ENCODE measurements at places on chromosomes 6 and 20.
A peak's percentile ranks its signal among the peaks of the same experiment; 100 is the strongest.

DNA sequence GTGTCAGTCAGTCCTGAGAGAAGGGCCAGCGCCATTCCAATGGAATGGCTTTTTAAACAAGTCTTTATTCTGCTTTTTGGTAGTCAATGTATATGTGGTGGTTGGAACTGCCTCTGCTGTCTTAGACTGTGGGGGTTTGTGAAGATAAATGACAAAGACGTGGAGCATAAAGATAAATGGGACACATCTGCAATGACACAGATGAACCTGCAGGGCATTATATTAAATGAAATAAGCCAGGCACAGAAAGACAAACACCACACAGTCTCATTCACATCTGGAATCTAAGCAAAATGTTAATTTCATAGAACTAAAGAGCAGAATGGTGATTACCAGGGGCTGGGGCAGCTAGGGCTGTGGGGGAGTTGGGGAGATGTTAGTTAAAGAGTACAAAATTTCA, 912.8 kb upstream of the MAN1A1 start:
- no peak for DNase-seq

GRCh38 chr20:62704341-62704948, 4.2 kb upstream of the NTSR1 start:
- DNase-seq: no peak

- DNase-seq: no peak
These were observed 20.1 kb downstream of the FAM50B start for GRCh38 chr6:3869284-3869631.

GRCh38 chr6:22025468-22026163, 271.2 kb downstream of the PRL start:
- DNase-seq: peak; percentile 1

DNA sequence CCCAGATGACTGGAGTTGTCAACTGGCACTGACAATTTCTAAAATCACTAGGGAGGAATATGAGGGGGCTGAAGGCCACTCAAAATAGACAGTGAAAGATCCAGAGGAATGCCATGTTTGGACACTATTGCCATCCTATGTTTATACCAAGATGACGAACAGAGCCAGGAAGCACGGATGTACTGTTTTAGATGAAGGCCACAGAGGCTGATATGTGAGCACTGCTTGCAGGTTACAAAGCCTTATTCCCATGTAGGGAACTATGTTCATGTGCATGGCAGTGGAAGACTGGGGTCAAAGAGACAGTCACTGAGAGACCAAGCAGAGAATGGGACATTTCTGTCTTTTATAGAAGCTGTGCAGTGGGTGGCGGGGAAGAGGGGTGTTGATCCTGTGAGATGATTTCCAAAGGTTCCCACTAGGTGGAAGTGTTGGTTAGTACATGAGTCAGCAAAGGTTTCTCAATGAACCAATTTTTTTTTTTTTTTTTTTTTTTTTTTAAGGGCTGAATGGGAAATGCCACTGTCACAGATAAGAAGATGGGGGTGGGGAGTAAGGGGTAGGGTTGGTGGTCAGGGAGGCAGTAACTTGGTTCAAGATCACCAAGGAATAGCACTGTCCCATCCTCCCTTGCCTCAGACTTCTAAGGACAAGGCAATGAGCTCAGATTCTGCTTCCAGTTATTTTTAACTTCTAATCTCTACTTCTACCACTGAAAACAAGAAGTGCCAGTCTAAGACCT, 46.7 kb upstream of the MOCS1 start:
- DNase-seq: peak; percentile 11

GRCh38 chr20:11729806-11730205, 187.9 kb upstream of the BTBD3 start:
- no peak for DNase-seq

GRCh38 chr6:126307849-126308248, 32.1 kb upstream of the CENPW start:
- DNase-seq: no peak

DNA sequence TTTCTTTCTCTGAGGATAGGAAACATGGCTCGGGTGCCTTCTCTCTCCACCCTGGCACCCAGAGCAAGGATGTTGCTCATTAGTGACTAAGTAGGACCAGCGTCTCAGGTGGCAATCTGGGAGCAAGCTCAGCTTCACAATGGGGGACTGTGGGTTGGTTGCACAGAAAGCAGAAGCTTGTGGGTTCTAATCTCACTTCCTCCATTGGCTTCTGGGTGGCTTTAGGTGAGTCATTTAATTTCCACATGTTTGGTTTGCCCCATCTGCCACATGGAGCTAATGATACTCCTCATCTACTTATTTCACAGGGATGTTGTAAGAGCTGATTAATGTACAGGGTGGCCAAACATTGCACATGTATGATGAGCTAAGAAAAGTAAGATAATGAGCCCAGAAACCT, 54.8 kb upstream of the AKIRIN2 start:
- peak; percentile 39 for DNase-seq

DNA sequence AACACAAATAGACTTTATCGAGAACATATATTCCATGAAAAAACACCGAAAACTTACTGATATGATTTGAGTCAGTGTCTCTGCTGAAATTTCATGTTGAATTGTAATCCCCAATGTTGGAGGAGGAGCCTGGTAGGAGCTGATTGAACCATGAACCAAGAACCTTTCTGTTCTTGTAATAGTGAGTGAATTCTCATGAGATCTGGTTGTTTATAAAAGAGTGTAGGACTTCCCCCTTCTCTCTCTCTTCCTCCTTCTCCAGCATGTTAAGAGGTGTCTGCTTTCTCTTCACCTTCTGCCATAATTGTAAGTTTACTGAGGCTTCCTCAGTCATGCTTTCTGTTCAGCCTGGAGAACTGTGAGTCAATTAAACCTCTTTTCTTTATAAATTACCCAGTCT, 1289.3 kb upstream of the CITED2 start:
- no peak for DNase-seq

DNA sequence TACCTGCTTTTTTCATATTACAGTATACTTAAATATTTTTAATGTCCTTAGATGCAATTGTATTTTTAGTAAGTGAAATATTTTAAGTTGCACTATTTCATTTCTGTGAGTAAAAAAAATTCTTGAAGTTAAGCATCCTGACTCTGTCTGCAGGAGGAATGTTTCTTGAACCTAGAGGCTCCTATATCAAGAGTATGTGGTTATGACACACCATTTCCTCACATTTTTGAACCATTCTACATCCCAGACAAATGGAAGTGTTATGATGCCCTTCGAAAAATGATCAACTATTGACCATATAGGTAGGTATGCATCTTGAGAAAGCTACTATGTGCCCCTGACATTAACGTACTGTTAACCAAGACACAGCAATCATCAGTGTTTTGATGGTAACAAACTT, 237.0 kb downstream of the BCKDHB start:
- no peak for DNase-seq

GRCh38 chr20:16194617-16195360, 378.5 kb downstream of the KIF16B start:
- DNase-seq: no peak

DNA sequence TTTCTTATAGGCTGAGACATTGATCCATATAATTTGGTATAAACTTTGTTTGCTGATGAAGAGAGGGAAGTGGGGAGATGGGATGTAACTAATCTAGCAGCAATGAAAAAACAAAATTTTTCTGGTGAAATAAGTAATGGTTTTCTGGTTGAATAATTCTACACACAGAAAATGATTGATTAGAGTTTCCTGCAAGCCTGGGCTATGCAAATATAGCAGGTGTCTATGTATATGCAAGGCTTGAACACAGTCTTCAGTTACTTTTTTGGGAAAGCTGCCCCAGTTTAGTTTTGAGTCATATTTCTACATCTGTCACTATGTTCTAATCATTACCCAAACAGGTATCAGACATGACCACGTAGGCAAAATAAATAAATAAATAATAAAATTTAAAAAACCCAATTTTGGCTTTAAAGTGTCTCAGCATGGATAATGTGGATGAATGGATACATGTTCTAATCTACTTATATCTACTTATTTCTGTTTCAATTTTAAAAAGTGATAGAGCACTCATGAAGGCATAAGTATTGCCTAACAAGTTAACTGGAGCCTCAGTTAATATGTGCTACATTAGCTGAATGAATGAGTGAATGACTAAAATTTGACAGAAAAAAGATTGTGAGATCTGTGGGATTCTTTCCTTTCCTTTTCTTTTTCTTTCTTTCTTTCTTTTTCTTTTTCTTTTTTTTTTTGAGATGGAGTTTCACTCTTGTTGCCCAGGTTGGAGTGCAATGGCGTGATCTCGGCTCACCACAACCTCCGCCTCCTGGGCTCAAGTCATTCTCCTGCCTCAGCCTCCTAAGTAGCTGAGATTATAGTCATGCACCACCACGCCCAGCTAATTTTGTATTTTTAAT, 37.2 kb upstream of the TFB1M start:
- DNase-seq: no peak

GRCh38 chr6:121647905-121648304, 212.5 kb downstream of the GJA1 start:
- DNase-seq: no peak

DNA sequence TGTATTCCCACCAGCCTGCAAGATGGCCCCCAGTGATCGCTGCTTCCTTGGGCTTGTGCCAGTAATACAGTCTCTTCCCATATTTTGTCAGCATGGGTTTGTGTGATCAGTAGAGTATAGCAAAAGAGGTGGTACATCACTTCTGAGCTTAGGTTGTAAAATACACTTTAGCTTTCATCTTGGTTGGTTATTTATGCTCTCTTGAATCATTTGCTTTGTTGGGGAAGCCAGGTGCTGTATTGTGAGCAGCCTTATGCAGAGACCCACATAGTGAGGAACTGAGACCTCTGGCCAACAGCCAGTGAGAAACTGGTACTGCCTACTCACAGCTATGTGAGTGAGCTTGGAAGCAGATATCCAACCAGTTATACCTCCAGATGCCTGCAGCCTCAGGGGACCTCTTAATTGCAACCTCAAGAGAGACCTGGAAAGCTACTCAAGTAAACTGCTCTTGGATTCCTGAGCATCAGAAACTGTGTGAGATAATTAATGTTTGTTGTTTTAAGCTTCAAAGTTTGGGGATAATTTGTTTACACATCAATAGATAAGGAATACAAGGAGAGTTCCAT, 229.3 kb downstream of the FARS2 start:
- DNase-seq: no peak

DNA sequence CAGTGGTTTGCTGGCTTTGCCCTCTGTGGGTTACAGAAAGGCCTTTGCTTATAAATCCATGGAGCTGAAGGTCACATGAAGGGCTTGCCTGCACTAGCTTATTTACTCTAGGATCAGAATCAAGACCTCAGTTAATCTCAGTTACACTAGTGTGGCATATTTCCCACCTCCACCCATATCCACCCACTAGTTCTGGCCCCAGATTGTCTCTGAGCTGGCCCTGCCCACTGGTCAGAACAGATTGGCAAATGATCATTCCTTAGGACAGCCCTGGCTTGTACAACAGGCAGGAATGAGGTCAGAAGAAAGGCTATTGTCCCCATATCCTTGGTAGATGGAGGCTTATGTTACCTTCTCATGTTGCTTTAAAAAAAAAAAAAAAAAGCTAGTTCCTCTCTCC, 33.3 kb upstream of the SASH1 start:
- no peak for DNase-seq

- DNase-seq: no peak
These were observed 228.8 kb downstream of the SYNDIG1 start for GRCh38 chr20:24698189-24698588.

DNA sequence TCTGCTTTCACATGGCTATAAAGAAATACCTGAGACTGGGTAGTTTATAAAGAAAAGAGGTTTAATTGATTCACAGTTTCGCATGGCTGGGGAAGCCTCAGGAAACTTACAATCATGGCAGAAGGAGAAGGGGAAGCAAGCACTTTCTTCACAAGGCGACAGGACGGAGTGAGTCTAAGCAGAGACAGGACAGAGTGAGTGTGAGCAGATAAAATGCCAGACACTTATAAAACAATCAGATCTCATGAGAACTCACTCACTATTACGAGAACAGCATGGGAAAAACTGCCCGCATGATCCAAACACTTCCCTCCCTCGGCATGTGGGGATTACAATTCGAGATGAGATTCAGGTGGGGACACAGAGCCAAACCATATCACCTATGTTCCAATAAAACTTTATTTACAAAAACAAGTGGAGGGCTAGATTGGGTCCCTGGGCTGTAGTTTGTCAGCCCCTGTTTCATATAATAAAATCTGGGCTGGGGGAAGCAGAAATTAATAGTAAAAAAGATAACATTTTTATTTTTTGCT, 37.1 kb upstream of the CTAGE9 start:
- no peak for DNase-seq

DNA sequence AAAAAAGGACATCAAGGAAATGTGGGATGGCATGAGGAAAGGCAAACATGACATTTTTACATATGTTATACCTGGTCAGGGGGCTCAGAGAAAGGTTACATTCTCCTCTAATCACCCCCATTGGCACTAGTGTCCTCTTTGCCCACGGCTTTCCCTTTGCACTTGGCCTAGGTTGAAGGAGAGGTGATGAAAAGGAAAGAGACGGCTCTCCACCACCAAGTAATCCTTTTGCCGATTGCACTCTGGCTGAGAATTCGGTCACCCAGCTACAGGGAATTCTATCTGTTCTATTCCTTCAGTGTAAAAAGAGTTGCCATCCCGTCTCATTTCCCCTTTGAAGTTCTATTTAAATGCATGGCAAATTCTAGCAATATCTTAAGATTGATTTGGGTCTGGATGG, 10.4 kb downstream of the VGLL2 start:
- DNase-seq: no peak

DNA sequence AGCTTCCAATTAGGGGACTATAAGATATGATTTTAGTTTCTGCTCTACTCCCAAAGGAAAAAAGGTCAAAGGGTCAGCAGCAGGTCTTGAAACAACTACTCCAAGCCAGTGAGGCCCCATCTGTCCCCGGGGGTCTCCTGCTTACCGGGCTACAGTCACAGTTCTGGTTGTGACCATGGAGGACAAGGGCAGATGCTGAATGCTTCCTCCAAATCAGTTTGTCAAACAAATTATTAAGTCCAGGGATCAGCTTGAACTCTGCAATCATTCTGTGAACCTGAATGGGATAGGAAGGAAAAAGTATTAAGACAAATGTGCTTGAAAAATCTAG, 60.2 kb downstream of the MYH7B start:
- no peak for DNase-seq

DNA sequence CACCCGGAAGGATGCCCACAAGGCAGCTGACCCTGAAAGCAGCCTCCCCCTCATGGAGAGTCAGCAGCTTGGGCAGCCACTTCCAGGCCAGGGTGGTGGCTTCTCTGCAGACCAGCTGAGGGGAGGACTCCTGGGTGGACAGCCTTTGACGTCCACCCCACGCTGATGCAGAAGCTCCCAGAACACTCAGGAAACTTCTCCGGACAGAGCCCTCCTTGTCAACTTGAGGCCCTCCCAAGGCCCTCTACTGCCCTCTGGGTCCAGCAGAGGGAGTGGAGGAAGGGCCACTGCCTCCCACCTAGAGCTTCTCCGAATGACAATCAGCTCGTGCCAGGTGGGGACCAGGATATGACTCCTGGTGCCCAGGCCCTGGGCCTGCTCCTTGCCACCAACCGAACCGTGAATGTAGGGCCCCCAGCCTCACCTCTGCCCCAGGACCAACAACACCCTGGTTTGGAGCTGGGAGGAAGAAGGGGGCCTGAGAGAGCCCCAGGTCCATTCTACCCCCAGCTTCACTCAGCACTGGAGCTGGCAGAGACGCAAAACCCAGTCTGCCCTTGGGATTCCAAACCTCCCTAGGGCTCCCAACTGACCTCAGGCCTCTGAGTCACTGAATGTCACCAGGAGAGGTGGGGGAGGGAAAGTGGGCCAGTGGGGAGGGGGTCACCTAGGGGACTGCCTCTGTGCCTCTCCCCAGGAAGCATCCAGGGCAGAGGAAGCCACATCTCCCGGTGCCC, 10.9 kb upstream of the SLC22A7 start:
- no peak for DNase-seq

- no peak for DNase-seq
These were observed 30.5 kb upstream of the RIPPLY2 start for GRCh38 chr6:83822629-83823169.

- DNase-seq: no peak
These were observed 47.5 kb upstream of the JAG1 start for GRCh38 chr20:10721137-10721896.

Data from CD4-positive, alpha-beta T cell treated with Interleukin-12 subunit alpha and Interleukin-12 subunit beta, for 1 hour (primary cell).